ENCODE measurements at places on chromosomes 12 and 14.

DNA sequence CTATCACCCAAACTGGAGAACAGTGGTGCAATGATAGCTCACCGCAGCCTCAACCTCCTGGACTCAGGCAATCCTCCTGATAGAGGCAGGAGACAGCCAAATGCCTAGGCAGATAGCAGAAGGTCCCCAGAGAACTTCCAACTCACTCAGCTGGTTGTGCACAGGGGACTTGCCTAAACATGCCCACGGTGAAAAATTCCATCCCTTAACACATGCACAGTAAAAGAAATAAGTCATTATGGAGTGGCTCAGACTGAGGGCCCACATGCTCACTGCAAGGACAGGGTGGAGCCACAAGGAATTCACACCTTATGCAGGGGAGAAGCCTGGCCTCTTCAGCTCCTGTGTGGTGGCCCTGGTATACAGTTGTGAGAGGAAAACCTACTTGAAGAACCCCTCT is 525.8 kb upstream of the ATP2B1 start:
- peak; percentile 66 for DNase-seq

GRCh38 chr12:1384910-1385309 is 209.5 kb downstream of the FBXL14 start:
- no peak for DNase-seq

- peak; percentile 72 for DNase-seq
Observed at GRCh38 chr14:74038020-74038859, 19.1 kb downstream of the BBOF1 start.

DNA sequence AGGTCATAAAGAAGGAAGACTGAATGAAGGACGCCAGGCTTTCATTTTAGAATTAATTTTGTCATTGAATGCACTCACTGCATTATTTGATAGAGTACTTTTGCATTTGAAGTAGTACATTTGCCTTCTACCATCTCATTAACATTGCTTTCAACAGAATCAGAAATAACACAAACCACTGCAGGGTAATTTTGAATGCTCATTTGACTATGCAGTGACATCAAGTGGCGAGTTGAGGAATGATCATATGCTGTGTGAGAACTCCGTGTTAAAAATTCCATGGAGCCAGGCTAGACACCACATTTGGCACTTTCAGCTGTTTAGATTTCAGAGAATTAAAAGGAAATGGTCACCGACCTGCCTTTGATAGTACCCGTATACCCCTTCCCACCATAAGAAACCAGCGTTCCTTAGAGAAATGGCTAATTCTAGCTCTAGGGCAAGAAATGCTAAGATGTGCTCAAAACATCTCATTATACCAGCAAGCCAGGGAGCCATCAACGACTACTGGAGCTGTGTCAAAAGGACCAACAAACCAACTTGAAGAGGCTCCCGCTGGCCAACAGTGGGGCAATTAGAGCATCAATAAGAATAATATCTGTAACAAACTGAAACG is 16.5 kb downstream of the HEBP1 start:
- DNase-seq, result peak; percentile 79

GRCh38 chr12:49985981-49986380 is 13.2 kb downstream of the AQP6 start:
- DNase-seq, result no peak

DNA sequence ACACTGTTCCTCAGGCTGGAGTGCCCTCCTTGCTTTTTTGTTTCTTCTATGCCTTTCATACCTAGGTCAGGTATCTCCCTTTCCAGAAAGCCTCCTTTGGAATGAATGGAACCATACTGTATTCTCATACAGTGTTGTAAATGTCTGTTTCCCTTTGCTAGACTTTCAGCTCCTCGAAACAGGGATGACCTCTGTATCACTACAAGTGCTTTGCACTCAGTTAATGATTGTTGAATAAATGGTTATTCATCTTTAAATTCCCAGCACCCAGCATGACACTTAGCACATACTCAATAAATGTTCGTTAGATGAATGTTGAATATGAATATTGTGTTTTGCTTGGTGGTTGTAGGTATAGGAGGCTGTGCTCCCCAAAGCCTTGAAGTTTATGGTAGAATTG is 5.9 kb upstream of the TULP3 start:
- DNase-seq, result no peak

GRCh38 chr12:120495731-120496412 is at the start of gene DYNLL1:
DYNLL1 (plus strand) TSS chr12:120496113; CDS start chr12:120496422, 309 bp downstream.
- DNase-seq, result peak; percentile 95

DNA sequence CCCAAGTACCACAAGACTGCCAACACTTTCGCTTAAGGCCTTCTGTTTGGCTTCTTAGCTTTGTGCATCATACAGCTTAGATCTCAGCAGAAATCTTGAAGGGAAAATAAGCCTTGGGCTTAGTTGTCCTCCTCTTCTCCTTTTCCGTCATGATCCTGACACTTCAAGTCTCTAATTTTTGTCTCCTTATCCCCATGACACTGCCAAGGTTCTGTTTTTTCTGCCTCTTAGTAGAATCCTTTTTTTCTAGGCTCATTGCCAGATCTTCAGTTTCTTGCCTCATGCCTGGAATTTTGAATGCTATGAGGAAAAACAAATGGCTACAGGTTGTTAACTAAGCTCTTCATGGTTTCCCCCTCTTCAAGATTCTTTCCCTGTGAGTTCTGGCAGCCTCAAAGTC is 450.4 kb downstream of the LRFN5 start:
- peak; percentile 43 for DNase-seq

DNA sequence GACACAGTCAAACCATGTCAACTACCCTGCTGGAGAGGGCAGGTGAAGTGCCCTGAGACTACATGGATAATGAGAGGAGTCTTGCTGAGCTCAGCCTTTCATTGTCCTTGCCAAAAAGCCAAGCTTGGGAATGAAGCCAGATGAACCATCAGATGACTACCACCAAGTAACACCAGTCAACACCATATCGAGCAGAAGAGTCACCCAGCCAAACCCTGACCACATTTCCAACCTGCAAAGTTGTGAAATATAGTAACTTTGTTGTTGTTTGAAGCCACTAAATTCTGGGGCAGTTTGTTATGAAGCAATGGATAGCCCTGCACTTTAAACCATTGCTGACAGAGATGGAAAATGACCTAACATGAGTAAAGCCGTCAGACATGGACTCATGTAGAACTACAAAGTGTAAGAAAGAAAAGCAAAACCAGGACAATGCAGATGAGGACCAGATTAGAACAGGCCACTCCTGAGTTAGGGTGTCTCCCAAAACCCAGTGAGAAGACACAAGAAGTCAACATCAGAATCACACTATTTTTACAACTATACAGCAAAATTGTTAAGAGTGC is 12.5 kb upstream of the CRADD start:
- peak; percentile 27 for DNase-seq

DNA sequence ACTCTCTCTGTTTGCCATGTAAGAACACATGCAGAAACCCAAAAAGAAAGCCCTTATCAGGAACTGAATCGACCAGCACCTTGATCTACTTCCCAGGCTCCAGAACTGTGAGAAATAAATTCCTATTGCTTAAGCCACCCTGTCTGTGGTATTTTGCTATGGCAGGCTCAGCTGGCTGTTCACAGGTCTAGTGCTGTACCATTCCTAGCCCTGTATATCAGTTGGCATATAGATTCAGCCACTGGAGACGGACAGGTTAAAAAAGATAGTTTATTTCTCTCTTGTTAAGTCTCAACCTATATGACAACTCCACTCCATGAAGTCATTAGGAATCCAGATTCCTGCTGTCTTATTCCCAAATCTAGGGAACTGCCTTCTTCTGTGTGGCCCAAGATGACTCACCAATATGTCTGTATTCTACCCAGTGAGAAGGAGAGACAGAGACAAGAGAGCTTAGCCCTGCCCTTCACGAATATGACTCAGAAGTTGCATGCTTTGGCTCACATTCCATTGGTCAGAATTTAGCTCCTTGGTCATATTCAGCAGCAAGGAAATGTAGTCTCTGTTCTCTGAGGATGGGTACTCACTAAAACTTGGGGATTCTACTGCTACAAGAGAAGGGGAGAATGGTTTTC is 57.0 kb downstream of the PLEKHG7 start:
- DNase-seq, result peak; percentile 93

GRCh38 chr14:50320283-50320682 is 8.2 kb downstream of the DMAC2L start:
- peak; percentile 82 for DNase-seq

DNA sequence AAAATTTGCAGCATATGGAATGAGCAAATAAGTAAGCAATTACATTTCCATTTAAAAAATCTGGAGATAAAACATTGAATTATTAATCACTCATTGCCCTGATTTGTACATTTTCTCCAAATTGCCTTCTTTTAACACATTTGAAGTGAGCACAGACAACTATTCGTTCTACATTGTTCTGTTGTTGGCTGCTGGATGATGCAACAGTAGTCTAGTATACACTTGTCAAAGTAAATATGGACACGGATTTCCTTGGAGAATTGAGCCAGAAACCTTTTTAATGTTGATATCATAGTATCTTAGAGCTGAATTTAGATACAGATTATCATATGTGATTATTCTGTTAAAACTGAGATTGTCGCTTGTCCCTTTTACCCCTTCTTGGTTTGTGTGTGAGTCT is 188.2 kb downstream of the FUT8 start:
- DNase-seq, result peak; percentile 22

DNA sequence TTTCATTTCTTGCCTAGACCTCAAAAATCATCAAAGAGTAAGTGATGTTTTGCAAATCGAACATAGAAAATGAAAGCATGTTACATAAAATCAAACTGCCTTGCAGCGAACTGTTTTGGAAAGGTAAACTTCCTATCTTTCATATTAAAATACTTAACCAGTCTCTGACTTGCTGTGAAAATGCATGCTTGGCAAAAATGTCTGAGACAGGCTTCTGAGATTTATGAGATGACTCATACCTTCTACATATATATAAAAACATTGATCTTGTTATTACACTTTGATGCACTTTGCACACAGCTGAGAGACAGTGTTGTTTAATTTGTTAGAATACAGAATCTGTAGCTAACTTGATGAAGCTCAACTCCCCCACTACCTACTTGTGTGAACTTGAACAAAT is 179.1 kb downstream of the KITLG start:
- peak; percentile 54 for DNase-seq

DNA sequence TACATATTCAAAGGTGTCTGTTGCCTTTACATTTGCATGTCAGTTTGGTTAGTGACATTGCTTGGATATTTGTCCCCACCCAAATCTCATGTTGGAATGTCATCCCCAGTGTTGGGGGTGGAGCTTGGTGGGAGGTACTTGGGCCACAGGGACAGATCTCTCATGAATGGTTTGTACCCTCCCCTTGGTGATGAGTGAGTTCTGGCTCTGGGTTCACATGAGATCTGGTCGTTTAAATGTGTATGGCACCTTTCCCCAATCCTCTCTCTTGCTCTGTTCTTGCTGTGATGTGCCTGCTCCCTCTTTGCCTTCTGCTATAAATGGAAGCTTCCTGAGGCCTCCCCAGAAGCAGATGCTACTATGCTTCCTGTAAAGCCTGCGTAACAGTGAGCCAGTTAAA is 207.9 kb upstream of the DIO3 start:
- DNase-seq, result no peak

- peak; percentile 82 for DNase-seq
Observed at GRCh38 chr12:111753144-111753881, 13.4 kb upstream of the ALDH2 start.

- DNase-seq, result peak; percentile 40
Observed at GRCh38 chr12:57276935-57277563, 26.1 kb upstream of the STAC3 start.

DNA sequence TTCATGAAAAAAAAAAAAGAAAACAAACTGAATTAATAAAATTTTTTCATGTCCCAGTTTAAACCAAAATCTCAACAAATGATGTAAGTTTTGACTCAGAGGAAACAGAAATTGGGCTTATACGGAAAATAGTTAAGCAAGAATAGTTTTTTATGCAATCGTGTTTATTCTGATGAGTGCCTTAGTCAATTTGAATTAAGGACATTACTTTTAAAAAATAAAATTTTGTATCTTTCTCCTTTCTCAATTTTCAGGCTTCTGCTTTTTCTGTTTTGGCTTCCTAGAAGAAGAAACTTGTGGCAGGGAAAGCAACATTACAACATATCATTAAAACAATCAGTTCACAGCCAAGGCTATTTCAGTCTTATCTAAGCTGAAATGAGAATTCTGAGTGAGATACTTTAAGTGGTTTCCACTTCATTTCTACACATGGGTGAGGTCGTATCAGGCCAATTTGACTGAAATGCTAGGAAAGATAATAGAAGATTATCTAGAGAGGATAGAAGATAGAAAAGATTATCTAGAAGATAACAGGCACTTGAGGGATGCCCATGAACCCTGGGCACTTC is 52.4 kb downstream of the BCL2L14 start:
- DNase-seq, result peak; percentile 8

- no peak for DNase-seq
Observed at GRCh38 chr12:108714866-108715265, 16.5 kb downstream of the CORO1C start.

DNA sequence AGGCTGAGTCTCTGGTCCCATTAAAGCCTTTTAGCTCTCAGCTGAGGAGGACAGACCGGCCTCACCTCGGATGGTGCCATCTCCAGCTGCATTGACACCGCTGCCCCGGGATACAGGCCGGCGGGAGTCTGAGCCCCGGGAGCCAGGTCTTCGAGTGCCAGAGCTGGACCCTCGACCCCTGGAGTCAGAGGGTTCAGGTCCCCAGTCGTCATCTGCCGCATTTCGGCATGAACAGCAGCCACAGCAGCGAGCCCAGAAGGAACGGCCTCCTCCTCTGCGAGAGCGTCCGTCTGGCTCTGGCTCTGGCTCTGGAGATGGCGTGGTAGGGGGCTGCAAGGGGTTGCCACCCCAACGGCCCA is 1.0 kb downstream of the TGM1 start:
- no peak for DNase-seq

DNA sequence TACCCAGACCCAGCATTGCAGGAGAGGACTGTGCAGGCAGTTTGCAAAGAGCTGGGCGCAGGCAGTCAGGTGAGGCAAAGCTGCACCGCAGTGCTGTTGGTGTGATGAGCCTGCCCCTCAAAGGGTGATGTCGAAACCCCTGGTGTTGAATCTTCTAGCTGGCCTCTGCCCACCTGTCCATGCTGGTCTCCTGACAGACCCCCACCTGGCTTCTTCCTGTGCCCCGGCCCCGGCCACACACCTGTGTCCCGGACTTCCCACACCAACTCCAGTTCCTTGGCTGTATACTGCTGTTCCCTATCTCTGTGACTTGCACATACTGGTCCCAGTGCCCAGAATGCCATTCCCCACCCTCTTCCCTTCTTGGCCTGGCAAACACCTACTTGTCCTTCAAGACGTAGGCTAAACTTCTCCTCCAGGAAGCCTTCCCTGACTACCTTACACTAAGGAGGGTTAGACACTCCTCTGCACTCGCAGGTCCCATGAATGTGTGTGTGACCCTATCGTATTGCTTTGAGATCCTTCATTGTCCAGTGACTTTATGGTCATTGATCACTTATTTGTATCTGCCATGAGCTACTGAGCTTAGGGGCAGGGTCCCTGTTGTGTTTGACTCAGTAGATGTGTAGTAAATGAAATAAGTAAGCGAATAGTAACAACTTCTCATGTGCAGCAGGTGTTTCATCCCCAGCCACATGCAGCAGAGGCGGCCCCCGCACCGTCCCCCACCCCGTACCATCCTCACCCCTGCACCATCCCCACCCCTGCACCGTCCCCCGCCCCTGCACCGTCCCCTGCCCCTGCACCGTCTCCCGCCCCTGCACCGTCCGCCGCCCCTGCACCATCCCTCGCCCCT is 37.4 kb downstream of the ESRRB start:
- no peak for DNase-seq

All from fibroblast of the aortic adventitia (primary cell).